Stimulated activated CD4-positive, alpha-beta T cell treated with anti-CD3 and anti-CD28 coated beads, Interleukin-15, amount 100 ng/mL, for 1 hour (primary cell): ENCODE measurements at places on chromosomes 12 and 14.

GRCh38 chr14:100400115-100400514 lies 77.0 kb downstream of the SLC25A47 start:
- no peak for DNase-seq

DNA sequence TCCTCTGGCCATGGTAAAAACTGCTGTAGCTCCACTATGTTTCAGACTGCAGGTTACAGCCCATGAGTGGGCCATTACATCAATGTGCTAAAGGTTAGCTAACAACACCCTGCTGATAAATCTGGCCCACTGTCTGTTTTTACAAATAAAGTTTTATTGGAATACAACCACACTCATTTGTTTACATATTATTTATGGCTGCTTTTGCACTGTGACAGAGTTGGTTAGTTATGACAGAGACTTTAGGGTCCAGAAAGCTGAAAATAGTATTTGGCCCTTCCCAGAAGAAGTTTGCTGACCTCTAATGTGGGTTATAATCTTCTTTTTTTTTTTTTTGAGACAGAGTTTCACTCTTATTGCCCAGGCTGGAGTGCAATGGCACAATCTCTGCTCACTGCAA lies 134.2 kb upstream of the PWP1 start:
- DNase-seq: no peak

DNA sequence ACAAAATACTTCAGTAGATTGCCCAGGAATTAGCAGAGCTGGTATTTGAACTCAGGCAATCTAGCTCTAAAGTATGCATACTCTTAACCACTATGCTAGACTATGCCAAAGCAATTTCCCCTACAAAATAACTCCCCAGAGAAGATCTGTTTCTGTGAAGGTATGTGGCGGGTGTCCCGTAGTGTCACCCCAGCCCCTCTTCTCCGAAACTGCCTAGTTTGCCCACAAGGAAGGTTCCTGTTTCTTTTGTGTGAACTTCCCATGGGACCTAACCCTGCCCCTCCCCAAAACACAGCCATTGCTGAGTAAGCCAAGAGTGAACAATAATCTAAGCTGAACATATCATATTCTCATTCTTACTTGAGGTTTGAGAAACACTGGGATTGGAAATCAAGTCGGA lies 15.5 kb upstream of the RAP1B start:
- DNase-seq: no peak

DNA sequence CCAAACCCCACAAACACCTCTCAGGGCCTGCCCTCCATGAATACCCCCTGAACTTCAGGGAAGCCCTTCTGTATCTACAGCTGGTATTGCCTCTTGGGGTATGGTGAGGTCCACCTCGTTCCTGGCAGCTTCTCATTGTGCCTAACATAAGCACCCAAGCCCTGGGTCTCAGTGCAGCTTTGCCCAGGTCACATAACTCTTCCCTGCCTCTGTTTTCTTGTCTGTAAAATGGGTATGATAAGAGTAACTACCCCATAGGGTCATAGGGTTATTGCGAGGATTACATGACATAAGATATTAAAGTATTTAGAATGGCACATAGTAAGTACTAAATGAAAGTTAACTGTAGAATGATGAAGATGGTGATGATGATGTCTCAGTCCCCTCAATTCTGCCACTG lies 190.0 kb upstream of the PWP1 start:
- no peak for DNase-seq

- no peak for DNase-seq
Observed at GRCh38 chr14:76701436-76701835, 59.8 kb upstream of the VASH1 start.

DNA sequence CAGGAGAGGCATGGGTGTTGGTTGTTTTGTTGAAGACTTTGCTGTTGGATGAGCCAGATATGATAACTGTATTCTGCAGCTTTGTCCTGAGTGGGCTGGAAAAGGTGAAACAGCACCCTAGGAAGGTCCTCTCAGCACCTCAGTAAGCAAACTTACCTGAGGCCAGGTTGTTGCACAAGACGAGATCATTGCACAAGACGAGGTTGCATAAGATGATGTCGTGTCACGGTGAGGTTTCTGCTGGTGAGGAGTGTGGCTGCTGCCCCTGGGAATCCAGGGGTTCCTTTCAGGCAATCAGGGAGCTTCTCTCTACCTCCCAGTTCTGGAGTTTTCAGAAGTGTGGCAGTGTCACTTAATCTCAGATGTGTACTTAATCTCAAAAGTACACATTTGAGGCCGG lies 85.6 kb downstream of the GLT1D1 start:
- no peak for DNase-seq

- no peak for DNase-seq
Observed at GRCh38 chr14:31843361-31844091, 233.6 kb upstream of the ARHGAP5 start.

DNA sequence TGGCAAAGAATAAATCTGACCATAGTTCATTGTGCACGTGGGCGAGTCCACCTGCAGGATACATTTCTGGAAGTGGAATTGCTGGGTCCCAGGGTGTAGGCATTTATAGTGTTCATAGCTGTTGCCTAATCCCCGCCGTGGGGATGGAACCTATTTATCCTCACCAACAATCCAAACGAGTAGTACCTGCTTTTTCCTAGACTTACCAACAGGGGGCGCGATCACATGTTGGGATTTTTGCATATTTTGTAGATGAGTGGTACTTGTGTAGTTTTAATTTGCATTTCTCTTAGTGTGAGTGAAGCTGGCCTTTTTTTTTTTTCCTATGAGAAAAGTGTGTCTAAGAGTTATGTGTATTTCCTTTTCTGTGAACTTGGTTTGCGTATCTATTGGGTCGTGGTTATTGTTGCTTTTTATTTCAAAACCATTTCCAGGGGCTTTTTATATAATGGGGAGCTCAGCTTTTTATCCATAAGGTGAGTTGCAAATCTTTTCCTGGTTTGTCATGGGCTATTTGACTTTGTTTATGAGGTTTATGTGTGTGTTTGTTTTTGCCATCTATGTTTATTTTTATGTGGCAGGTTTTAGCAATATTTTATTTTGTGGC lies 67.2 kb downstream of the CCDC92 start:
- peak; percentile 18 for DNase-seq

- DNase-seq: no peak
Observed at GRCh38 chr12:46664761-46665287, 161.0 kb downstream of the SLC38A4 start.

- no peak for DNase-seq
Observed at GRCh38 chr12:3132636-3133404, 55.6 kb downstream of the TSPAN9 start.

- no peak for DNase-seq
Observed at GRCh38 chr12:97336900-97337751, 125.5 kb upstream of the RMST start.

DNA sequence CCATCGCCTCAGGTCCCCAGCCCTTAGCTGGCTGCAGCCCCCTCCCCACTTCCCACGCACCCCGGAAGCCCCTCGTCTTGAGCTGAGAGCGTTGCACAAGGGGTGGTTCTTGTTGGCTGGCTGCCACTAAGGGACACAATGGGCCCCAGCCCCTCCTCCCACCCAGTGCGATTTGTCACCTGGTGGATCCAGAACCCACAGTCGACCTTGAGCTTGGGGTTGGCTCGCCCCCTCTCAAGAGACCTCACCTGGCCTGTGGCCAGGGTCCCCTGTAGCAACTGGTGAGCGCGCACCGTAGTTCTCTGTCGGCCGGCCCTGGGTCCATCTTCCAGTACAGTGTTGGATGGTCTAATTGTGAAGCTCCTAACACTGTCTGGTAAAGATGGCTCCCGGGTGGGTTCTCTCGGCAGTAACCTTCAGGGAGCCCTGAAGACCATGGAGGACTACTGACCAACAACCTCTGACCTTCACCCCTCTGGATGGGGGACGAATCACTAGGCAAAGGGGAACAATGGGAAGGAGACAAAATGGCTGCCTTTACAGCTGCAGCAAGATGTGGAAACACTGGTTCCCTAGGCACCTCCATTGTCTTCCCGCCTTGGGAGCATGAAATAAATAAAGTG lies 6.6 kb downstream of the PHB2 start:
- DNase-seq: no peak

GRCh38 chr12:13170892-13171490 lies 25.5 kb upstream of the EMP1 start:
- no peak for DNase-seq

DNA sequence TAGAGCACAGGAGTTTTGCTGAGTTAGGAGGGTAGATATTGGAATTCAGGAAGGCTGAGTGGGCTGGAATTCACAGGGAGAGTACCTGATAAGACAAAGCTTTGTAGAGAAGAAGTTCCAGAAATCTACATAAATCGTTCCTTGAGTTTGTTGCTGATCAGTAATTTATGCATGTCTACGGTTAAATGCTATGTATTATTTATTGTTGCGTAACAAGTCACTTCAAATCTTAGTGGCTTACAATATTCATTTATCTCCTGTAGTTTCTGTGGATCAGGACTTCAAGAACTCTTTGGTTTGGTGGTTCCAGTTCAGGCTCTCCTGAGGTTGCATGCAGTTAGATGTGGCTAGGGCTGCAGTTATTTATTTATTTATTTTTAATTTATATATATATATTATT lies 7.8 kb downstream of the PUS7L start:
- no peak for DNase-seq

- DNase-seq: no peak
Observed at GRCh38 chr14:61631045-61631687, 64.1 kb upstream of the HIF1A start.

DNA sequence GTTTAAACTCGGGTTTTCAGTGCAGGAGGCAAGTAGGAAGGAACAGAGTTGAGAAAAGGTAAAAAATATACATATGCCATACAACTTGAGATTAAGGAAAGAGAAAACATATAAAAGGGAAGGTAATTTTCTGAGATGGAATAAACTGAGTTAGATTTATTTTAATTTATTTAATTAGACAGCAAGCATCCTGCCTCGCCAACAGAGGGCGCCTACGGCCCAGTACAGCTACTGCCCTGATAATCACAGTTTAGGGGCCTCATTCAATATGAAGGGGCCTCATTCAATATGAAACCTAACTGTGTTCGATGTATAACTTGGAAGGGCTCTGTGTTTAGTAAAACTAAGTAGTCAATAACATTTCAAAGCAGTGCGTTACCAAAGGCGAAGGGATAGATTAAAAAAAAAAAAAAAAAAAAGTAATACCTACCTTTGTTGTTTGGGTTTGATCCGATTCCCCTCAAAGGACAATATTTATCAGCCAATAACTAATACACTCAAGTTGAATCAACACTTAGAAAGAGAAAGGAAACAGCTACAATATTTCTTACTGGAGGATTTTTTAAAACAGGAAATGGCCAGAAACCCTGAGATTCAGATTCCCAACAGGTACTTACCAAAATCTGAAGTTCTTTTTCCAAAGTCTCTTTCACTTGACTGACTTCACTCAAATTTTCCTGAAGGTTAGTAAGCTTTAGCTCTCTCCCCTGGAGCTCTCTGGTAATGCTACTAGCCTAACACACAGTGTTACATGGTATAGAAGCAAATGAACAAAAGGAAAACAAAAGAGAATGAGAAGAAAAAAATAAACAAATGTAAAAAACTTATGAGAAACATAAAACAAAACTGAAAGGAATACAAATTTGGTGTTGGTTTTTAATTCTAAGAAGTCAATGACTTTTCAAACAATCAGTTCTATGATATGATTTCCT lies 70.0 kb upstream of the VPS33A start:
- DNase-seq: peak; percentile 3

GRCh38 chr14:28407996-28408395 lies 358.6 kb upstream of the FOXG1 start:
- DNase-seq: no peak

DNA sequence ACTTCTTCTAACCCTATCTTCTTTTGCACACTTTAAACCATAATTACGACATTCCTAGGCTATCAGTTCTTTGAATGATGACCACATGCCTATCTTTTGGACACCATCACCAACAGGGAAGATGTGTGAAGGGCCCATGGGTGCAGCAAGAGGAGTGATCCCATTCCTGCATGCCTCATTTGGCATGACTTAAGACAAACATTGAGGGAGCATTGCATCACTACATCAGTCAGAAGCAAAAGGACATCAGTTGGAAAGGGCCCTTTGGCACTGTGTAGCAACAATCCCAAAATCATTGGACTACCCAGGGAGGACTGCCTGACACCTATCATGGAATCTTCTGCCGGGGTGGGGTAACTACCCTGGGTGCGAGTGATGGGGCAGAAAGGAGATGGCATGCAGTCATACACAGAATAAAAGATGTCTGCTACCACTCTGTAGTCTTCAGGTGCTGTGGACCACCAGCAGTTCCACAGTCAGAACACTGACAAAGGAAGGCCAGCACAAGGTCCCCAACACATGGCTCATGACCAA lies 10.7 kb upstream of the TMBIM6 start:
- no peak for DNase-seq

GRCh38 chr12:19694627-19695026 lies 255.3 kb downstream of the AEBP2 start:
- DNase-seq: no peak

- DNase-seq: no peak
Observed at GRCh38 chr12:12539028-12539810, 23.4 kb downstream of the DUSP16 start.

DNA sequence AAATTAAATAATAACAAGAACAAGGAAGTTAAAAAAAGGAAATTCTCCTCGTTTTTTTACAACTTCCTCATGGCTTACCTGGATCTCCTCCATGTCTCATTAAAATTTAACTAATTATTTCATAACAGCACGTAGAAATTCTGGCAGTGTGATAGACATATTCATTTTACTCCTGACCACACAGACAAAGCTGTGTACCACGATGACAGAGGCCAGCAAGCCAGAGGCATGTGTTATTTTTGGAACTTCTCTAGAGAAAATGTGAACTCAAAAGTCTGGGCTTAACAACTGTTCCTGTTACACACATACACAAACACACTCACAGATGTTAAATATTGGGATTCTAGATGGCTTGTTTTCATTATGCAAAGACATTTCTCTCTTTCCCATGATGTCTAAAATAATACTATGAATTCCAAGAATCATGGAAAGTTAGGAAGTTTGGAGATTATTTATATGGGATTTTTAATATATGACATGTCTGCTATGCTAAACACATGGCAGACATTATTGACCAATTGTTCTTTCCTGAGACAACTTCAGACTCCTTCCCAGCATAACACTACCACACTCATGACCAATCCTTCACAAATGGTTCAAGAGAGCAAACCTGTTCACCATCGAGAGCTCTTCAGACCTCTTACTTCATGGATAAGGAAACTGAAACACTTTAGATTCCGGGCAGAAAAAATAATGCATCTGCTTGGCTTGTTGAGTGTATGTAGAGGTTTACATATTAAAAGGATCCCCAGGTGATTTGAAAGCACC lies 158.7 kb downstream of the DACT1 start:
- DNase-seq: no peak
